ENCODE measurements at places on chromosomes 6 and 20.

GRCh38 chr20:53586640-53587039, 7.0 kb downstream of the ZNF217 start:
- no peak for DNase-seq

- no peak for DNase-seq
Measured at GRCh38 chr6:35736982-35737412, at the start of gene ARMC12. Gene ARMC12 (plus strand): TSS chr6:35737032. CDS start chr6:35737109, 77 bp downstream.

DNA sequence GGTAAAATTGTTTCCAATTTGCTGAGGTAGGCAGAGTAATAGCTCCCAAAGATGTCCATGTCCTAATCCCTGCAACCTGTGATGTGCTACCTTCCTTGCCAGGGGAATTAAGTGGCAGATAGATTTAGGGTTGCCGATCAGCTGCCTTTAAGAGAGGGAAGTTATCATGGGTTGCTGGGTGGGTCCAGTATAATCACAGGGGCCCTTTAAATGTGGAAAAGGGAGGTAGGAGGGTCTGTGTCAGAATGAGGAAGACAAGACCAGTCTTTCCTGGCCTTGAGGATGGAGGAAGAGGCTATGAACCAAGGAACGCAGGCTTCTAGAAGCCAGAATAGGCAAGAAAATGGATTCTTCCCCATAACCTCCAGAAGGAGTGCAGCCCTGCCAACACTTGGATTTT, 50.7 kb downstream of the CTCFL start:
- no peak for DNase-seq

DNA sequence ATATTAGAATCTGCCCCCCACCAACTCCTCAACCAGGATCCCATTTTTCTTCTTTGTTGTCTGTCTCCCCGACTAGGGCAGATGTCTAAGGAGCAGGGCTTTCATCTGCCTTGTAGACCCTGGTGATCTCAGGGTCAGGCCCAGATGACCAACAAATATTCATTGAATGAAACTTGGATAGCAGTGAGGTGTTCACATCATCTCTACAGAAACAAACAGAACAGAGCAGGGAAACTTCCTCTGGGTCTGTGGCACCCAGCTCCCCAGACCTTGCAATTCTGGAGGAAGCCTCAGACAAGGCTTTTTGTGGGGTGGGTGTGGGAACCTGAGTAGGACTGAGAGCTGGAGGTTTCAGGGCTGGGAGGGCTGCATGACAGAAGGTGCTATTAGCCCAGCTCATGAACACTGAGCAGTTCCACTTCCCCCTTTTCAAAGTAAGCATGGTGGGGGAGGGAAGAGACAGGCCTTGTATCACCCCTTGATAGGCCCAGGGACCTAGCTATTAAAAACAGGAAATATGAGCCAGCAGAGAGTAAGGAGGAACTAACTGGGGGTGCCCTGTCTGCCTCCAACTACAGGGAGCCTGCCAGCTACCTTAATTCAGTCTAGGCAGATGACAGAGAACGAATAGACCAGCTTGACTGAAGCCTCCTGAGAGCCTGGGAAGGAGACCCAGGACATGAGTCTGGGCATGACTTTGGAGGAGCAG, 37.3 kb upstream of the TOP1 start:
- no peak for DNase-seq

DNA sequence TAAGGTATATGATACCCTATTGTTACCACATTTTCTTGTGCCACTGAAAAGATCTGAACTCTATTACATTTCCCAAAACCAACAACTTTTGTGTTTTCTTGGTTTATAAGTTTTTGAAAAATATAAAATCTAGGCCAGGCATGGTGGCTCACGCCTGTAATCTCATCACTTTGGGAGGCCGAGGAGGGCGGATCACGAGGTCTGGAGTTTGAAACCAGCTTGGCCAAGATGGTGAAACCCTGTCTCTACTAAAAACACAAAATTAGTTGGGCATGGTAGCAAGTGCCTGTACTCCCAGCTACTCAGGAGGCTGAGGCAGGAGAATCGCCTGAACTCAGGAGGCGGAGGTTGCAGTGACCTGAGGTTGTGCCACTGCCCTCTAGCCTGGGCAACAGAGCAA, 34.3 kb downstream of the SAMHD1 start:
- no peak for DNase-seq

DNA sequence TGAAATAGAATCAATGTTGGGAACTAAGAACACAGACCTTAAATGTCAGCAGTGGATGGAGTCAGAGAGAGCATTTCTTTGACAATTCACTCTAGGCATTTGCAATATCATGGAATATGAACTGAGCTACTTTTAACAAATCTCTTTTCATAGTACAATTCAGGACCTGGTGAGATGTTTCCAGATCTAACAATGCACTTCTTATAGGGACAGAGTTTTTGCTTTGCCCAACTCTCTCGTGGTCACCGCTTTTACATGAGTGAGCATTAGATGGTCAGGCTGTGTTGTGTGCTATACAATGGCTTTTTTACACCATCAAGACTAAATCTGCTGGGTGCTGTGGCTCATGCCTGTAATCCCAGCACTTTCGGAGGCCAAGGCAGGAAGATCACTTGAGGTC, 233.6 kb downstream of the ATXN1 start:
- no peak for DNase-seq

- no peak for DNase-seq
Measured at GRCh38 chr6:121539439-121539838, 104.0 kb downstream of the GJA1 start.

- DNase-seq = no peak
Measured at GRCh38 chr6:2782825-2783187, 17.6 kb downstream of the WRNIP1 start.

DNA sequence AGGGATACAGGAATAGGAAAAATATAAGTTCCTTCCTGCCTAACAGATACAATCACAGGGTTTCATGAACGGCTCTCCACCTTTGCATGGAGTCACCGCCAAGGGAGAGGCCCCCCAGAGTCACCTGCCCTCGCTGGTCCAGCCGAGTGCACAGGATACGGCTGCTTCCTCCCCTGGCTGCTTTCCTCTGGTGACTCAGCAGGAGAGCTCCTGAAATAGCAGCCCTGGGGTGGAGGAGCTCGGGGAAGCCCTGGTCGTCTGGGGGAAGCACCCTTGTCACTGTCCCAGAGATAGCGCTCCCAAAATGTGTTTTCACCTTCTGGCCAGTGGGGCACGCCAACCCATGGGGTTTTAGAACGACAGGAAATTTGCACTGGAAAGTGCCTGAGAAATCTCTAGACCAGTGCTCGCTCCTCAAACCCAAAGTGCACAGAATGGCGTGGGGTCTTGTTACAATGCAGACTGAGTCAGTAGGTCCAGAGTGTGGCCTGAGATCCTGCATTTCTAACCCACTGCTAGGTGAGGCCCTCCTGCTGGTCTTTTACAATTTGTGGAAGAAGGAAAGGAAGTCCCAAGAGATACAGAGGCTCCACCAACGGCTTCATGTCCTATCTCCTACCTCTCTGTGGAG, 35.9 kb upstream of the FAM50B start:
- DNase-seq = no peak

- DNase-seq = no peak
Measured at GRCh38 chr20:45072066-45072465, 28.9 kb downstream of the KCNS1 start.

DNA sequence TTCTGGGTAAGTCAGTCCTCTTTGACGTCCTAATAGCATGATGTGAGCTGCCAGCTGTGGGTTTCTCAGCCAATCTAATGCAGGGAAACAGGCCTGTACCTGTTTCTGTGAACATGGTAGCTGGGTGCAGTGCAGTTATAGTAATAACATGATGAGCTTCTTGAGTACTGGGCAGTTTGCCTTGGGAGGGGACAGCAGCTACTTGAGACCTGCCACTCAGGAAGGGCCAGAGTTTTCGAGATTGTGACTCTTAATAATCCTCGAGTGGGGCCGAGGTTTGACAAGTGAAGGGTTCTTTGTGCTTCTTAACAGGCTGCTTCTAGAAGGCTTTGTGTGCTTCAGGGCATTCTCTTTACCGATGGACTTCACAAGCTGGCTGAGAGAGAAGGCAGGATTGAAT, 180.1 kb downstream of the JARID2 start:
- no peak for DNase-seq

- DNase-seq = no peak
Measured at GRCh38 chr6:33160728-33161344, 31.4 kb downstream of the COL11A2 start.

- DNase-seq = no peak
Measured at GRCh38 chr6:129749749-129750120, 39.8 kb upstream of the ARHGAP18 start.
